ENCODE measurements at places on chromosomes 3 and 15.
A peak's percentile ranks its signal among the peaks of the same experiment; 100 is the strongest.

GRCh38 chr3:82157952-82158351 lies 396.5 kb upstream of the GBE1 start:
- peak; percentile 56 for DNase-seq

DNA sequence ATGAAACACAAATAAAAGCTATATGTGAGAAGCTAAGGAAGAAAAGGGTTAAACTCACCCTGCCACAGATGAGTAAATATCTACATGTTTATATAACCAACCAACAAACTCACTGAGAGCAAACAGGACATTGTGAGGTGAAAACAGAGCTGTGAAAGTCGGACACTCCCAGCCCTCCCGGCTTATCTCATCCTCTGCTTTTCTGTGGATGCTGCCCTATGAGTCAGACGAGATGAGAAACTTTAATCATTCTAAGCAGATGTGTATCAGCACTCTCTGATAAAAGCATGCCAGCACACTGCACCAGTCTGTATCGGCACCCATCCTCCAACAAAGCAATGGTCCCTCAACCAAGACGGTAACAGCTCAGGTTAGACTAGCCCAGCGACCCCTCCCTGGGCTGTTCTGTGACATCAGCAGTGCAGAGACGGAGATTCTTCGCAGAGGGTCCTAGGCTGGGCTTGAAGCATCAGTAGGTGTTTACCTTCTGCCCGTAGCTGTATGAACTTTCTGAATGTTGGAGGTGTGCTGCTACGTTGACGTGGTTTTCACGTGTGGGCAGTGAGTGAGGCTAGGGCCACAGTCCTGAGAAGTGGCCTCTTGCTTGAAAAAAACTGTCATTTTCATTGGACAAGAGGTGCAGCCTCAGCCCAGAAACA lies 119.8 kb upstream of the ALDH1A3 start:
- DNase-seq, result peak; percentile 92

DNA sequence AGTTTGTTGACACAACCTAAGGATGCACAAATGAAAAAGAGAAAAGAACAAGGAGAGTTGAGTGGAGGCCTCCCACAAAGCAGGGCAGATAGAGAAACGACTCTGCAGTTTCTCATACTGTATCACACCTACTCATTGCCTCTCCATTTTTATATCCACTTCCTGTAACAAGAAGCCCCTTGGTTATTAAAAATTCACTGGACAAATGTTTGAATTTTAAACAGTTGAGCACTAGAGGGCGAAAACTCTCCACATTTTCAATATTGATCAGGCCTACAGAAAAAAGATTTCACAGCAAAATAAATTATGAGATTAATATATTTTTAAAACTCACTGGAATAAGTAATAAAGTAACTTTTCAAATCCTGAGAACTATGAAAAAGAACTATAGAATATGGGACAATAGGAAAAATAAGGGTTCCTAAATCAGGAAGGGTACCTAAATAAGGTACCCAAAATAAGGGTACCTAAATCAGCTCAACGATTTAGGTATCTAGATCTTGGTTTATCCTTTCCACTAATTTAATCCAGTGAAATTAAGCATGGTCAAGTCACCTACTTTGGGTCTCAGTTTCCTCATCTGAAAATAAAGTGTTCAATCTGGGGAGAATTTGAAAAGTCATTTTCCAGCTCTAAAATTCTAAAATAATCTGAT lies 47.0 kb upstream of the PPIB start:
- DNase-seq, result peak; percentile 48

DNA sequence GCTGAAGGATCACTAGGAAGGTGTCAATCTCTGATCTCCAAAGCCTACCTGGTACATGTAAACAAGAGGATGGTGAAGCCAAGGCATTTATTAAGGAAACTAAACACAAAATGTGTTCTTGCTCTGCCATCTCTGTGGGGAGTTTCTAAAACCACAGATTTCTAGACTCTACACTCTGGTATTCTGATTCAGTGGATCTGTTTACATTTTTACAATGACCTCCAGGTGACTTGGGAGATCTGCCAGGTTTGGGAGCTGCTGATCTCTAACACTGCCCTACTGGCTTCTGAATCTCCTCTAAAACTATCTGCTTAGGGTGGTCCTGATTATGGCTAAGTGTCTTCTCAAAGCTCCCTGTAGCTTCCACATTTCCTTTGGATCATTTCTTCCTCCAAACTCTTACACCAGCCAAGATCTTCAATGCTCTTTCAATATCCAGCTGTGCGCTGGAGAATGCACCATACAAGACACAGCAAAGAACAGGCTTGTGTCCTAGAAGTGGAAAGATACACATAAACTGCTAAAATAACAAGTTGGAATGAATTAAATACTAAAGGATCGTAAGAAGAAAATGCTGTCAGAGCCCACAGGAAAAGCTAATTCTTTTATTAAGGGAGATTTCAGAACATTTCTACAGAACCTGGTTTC lies 72.7 kb downstream of the GREM1 start:
- peak; percentile 76 for DNase-seq

- no peak for DNase-seq
Observed at GRCh38 chr15:91711384-91712033, 142.0 kb upstream of the SLCO3A1 start.

DNA sequence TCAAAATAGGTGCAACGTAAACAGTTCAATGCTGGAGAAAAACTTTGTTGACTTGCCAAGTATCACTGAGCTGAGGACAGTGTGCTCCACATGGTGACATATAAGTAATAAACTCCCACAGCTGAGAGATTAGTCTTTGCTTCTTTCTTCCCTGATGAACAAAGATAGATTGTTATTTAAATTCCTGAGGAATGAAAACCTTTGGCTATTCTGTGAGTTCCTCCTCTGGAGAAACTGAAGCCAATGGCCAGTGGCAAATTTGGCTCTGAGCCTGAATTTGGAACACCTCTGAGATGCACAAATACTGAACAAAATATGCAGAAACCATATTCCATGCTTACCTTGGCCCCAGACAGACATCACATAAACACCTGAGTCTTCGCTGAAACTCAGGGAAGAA lies 63.3 kb downstream of the RPL22L1 start:
- peak; percentile 23 for DNase-seq

GRCh38 chr3:52291508-52292181 lies 4.0 kb downstream of the GLYCTK start:
- no peak for DNase-seq

DNA sequence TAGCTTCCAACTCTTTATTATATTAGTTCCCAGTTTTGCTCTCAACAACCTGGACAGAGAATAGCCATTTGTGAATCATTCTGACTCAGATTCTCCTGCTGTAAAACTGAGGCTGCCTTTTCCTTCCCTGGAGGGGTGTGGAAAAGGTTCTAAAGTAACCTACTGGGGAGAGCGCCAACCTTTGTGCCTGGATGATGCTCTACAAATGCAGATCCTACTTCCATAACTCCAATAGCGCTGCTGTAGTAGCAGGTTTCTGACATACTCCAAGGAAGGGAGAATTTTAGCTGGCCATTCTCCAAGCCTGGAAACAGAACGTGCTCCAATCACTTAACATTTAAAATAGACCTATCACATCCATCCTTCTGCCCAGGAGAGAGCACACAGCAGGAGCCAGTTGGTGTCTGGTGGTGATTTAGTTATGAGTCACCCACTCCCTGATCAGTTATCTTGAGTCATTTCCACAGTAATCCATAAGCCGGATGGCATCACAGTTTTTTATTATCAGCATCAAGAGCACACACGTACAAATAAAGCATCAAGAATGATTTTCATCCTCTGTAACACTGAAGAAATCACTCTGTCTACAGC lies 38.3 kb downstream of the MYH15 start:
- DNase-seq, result peak; percentile 89

GRCh38 chr3:61141227-61141626 lies 110.0 kb downstream of the FHIT start:
- DNase-seq, result no peak

DNA sequence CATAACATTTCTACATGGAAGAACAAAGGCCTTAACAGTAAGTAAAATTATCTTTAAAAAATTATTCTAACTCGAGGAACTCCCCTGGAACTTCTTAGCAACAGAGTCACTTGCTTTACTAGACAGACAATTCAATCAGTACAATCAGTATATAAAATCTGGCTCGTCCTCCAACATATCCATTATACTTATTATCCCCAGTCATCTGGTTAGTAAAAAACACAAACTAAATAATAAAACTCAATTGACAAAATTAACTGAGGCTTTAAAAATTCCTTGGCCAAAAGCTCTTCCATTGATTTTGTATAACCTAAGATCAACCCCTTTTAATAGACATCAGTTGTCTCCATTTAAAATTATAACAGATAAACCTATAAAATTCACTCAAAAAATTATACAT lies 105.6 kb downstream of the MYRIP start:
- no peak for DNase-seq
